ENCODE measurements at places on chromosomes 3 and 15.
A peak's percentile ranks its signal among the peaks of the same experiment; 100 is the strongest.

DNA sequence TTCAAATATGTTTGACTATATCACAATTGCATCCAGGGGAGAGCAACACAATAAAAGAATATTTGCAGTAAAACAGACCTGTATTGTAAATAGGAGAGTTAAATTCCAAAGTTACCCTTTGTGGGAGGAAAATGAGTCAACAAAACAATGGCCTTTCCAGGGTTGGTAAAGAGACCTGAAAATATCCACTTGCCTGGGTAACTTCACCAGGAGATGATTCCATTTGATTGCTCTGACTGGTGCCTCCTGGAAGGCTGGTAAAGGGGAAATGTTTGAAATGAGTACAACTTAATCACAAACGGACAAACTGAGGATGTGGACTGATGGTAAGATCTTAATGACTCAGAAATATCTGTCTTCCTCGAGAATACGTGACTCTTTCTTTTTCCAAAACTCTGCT is 43.6 kb upstream of the SRGAP3 start:
- no peak for DNase-seq

- DNase-seq = no peak
These were observed 20.1 kb downstream of the DET1 start for GRCh38 chr15:88526247-88526879.

DNA sequence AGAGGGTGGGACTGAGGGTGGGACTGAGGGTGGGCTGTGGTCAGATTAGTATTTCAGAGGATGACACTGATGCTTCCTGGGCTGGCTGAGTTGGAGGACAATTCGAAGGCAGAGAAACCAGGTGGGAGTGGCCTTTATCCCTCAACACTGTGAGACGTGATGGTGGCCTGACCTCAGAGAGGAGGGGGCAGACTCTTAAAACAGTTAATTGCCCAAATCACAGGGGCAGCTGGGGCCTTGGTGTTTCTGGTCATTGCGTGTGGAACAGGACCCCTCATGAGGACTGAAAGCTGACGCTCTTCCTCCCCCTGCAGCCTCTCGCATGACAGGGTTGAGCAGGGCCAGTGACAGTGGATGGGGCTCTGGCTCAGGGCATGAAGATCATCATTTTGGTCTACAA is 18.7 kb downstream of the DNASE1L3 start:
- DNase-seq = no peak

- peak; percentile 52 for DNase-seq
These were observed 207.4 kb downstream of the FMN1 start for GRCh38 chr15:32987067-32987466.

DNA sequence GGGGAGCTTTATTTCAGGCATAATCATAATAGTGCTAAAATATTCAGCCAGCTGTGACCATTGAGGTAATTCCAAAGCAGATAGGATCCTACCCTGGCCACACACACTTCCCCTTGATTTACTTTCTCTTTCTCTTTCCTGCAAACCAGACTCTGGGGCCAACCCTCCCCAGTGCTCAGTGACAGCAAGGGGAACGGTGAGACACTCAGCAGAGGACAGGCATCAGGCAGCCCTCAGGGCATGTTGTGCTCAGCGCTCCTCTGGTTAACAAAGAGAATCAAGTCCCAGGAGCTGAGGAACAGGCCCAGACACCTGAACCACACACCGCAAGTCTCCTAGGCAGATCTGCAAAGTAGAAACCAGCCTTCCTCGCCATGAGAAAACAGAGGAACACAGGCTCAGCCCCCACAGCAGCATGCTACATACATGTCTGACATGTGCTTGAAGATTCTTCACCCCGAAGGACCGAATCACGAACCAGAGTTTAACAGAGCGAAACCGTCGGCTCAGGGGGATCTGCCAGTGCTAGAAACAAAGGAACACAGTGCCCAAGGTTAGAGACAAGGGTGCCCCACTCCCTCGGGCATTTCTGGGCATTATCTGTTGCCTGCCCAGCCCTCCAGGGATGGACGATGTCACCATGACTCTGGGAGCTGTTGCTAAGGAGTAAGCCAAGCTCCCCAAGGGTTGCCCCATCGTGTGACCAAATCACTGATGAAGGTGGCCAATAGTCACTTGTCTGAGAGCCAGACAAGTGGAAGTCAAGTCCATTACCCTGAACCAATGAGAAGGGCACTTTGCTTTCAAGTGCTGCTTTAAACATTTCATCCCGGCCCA is 17.5 kb downstream of the HDC start:
- DNase-seq = no peak

DNA sequence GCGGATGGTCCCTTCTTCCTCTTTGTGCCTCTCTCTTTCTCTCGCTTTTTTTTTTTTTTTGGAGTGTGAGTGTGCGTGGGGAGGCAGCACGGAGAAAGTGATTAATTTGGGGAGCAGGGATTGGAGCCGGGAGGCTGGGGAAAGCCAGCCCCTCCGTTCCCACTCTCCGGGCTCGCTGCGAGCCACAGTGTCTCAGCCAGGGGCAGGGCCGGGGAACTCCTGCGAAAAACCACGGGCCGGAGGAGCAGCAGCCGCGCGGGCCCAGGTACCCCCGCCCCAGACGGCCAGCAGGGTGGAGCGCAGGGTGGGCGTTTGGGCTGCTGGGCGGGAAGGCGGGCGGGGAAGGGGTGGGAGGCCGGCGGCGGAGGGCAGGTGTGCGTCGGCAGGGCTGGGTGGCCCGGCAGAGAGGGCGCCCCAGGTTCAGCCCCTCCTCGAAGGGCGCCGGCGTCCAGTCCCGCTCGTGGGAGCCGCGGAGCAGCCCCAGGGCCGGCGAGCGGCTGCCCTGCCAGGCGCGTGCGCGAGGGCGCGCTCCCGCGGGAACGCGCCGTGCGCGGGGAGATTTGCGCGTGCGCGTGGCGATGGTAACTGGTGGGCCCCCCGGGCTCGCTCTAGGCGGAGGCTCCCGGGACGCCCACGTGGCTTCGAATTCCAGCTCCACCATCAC is 1.4 kb downstream of the CHL1 start:
- DNase-seq = no peak
